ENCODE measurements at places on chromosomes 12 and 14.

- no peak for DNase-seq
These were observed 212.2 kb downstream of the KIF26A start for GRCh38 chr14:104350463-104351185.

- DNase-seq = no peak
These were observed 22.8 kb downstream of the PPP1R12A start for GRCh38 chr12:79911889-79912656.

GRCh38 chr12:46264057-46264456 is 4.8 kb downstream of the SLC38A1 start:
- no peak for DNase-seq

DNA sequence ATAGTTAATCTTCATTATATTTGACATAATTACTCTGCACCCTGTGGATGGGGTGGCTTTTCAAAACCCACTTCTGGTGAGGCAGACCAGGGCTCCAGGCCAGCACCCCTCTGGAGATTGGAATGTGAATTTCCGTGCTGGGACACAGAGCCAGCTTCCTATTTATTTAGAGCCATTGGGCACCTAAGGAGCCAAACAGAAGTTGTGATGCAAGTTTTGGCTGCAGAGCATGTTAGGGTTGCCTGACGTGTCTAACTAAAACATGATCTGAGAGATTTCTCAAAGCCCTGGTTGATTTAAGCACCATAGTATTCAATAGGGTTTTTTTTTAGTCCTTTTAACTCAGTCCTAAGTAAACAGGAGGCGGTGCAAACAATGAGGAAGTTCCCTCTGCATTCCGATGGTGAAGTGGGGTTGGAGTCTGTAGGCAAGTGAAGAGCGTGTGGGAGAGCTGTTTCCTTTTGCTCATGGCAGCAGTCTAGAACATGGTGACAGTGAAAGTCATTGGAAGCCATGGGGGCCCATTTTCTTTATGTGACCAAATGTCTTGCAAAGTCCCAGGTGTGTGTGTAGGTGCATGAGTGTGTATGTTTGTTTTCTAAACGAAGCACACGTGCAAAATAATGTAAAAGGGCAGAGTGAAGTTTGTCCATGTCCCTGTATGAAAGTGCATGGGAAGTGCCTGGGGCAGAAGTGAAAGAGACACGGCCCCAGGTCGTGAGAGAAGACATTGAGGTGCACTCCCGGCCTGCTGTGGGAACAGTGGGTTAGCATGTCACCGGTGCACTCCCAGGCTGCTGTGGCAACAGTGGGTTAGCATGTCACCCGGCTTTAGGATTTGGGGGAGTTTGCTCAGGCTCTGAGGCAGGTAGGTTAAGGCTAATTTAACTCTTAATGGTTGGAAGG is 117.7 kb downstream of the PRKCH start:
- no peak for DNase-seq

- no peak for DNase-seq
These were observed 10.4 kb upstream of the ENDOU start for GRCh38 chr12:47735649-47736048.

DNA sequence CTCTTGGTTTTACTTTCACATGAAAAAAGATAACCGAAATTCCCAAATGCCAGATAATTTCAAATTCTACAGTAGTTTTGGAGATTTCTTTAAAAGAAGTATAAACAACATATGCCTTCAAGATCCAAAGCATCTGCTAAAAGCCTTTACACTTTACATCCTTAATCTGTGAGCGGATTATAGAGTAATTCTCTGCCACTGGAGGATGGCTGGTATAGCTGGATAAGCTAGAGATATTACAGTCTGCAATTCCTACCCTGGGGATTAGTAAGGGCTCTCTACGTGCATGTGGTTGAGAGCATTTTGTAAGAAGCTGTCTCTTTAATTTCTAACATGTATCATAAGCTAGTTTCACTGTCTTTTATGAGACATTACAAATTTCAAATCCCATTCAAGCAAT is 240.3 kb upstream of the HMGA2 start:
- DNase-seq = no peak

- no peak for DNase-seq
These were observed 450 bp upstream of the TDG start for GRCh38 chr12:103965255-103965589.
